ENCODE measurements at places on chromosomes 5 and 9.

- ATAC-seq, result no peak
These were observed at the start of gene PCDHA7 for GRCh38 chr5:140833993-140834392. PCDHA7 (plus strand) TSS chr5:140834269; CDS start chr5:140834384, 115 bp downstream.

DNA sequence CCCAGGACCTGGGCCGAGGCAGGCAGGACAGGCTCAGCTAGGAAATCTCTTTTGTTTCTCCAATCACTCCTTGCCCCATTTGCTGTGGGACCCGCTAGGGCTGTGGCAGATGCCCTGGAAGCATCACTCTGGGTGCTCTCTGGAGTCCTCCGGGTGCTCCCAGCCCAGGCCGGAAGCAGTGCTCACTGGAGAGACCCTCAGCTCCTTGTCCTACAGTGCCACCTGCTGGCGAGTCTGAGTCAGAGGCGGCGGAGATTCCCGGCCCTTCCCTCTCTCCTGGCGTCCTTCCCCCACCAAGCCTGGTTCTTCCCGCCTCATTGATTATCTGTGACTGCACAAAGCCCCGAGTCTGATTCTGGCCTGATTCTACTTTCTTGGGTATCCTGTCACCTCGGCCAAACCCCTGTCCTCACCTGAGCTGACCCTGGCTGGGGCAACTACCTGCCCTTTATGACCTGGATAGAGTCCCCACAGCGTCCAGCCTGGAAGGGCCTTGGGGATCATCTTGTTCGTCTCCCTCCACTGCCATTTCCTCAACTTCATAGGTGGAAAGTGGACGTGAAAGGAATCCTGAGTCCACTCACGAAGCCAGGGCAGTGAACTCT is 7.3 kb upstream of the BARHL1 start:
- peak; percentile 98 for ATAC-seq

DNA sequence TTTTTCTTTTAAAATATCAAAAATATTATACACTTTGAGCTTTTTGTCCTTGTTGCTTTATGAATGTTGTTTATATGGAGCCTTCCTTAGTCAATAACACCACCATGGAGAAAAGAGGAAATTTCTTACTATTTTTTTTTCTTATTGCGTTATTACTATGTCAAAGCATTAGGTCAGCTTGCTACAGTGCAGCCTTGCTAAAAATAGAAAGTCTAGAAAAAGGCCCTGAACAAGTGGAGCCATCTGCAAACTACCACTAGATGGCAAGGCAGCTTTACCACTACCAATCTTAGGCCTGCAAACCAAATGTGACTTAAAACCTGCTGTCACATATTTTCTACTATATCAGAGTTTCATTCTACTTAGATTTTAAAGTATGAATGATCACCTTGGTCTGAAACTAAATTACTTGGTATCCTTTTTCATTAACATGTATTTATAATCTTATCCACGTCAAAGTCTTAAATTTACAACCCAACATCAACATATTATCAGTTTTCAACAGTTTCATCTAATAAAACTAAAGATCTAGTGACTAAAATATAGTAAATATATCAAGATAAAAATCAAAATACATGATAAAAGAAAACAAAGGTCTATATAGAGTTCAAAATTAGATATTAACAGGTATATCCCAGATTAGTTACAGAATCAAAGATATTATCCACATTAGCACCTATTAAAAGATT is 113.1 kb upstream of the ACOT12 start:
- peak; percentile 100 for ATAC-seq

DNA sequence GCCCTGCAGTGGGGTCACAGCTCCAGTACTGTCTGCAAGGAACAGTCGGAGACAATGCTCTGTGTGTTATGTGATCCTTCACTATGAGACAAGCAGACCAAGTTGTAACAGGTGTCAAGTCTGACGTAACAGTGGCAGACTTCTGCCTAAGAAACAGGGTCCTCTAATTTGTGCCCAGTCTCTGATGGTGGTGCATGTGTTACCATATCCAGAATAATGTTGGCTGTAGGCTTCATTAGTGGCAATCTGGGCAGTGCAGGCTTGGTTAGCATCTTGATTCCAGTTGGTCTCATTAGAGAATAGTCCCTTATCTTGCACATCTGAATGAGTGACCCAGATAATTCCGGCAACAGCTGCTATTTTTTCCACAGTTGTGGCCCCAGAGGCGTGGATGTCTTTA is 33.8 kb downstream of the ZNF131 start:
- no peak for ATAC-seq

GRCh38 chr9:101860920-101861319 is 122.5 kb upstream of the GRIN3A start:
- no peak for ATAC-seq

GRCh38 chr5:28737682-28738081 is 1699.3 kb upstream of the CDH9 start:
- no peak for ATAC-seq

DNA sequence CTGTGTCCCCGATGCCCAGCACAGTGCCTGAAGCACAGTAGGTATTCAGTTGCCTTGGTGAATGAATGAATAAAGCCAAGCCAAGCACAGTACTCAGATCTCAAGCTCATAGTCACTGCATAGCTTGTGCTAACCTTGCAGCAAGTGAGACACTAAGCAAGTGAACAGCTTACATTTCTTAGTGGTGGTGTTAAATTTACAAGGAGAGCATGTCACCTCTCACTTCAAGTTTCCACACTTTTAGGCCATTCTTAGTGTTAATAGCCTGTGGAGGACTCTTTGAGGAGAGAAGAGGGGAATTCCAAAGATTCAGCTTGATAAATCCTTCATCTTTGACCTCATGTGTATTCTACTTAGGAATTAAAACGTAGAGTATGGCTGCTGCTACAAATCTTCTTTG is 104.7 kb downstream of the C9orf152 start:
- no peak for ATAC-seq

GRCh38 chr9:136257381-136258298 is 12.0 kb upstream of the QSOX2 start:
- ATAC-seq, result no peak

DNA sequence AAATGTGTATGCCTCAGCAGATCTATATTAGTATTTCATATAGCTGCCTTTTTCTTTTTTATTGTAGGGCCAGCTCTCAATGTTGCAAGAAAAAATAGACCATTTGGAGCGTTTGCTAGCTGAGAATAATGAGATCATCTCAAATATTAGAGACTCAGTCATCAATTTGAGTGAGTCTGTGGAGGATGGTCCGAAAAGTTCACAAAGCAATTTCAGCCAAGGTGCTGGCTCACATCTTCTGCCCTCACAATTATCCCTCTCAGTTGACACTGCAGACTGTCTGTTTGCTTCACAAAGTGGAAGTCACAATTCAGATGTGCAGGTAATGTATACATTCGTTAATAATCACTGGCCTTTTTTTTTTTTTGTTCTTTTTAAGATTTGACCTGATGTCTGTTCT is 23.7 kb downstream of the MAN2A1 start:
- no peak for ATAC-seq

- no peak for ATAC-seq
These were observed 24.0 kb upstream of the GRHPR start for GRCh38 chr9:37398464-37399025.

GRCh38 chr9:108083796-108084352 is 594.3 kb upstream of the KLF4 start:
- no peak for ATAC-seq

- no peak for ATAC-seq
These were observed 17.0 kb downstream of the SLC31A1 start for GRCh38 chr9:113238202-113238858.

GRCh38 chr9:36053971-36054370 is 17.3 kb downstream of the RECK start:
- peak; percentile 54 for ATAC-seq

DNA sequence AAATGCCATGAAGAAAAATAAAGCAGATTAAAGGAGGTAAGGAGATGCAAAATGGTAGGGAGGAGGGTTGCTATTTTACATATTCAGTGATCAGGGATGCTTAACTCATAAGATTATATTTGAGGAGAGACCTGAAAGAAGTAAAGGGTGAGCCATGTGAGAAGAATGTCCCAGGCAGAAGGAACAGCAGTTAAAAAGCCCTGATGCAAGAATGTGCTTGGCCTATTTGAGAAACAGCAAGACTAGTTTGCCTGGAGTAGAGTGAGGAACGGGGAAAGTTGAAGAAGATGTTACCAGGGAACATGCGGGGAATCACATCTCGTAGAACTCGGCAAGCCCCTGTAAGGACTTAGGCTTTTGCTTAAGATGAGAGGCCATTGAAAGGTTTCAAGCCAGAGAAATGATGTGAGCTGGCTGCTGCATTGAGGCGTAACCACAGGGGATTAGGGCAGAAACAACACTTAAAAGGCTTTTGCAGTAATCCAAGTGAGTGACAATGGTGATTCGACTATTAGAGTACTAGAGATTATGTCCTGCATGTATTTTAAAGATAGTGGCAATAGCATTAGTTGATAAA is 198.7 kb downstream of the VPS13A start:
- ATAC-seq, result no peak

- no peak for ATAC-seq
These were observed 23.5 kb upstream of the ATG10 start for GRCh38 chr5:81948349-81948748.

DNA sequence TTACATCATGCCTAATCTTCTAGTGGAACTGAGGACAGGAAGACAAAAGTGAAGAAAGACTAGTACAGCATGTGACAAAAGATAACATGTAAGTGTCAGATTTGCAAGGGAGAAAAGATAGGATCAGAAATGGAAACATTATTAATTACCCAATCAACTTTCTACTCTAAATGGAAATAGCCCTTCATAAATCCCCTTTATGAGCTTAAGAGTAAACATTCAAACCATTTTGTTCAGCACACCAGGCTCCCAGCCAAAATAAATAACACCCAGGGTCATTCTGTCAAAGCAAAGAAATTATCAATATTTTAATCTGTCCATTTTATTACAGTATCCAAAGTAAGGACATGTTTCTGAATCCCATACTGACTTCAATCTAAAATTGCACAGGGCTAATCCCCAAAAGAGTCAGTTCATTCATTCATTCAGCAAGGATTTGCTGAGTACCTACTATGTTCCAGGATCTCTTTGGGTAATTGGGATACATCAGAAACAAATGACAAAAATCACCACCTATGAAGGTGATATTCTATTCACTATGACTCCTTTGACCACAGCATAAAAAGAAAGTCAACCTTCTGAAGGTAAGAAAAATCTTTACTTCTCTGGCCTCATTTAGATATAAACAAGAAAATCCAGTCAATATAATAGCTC is 5.3 kb downstream of the PRELID2 start:
- ATAC-seq, result no peak

DNA sequence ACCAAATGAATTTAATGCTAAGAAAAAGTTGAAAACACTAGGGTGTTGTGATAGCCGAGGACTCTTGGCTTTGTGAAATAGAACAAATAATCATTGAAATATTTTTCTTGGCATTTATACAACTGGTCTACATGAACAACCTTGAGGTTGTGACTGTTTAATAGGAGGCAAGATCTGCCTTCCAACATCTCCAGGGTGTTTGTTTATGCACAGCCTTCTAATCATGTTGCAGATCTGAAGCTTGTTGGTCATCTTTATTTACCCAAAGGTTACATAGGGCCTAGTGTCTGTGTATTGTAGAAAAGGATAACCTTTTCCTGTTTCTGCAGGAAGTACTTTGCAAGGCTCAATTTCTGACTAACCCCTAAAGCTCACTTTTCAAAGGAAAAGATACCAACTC is 65.2 kb upstream of the RANBP3L start:
- no peak for ATAC-seq

GRCh38 chr5:179132586-179133355 is 72.6 kb downstream of the ZNF354C start:
- ATAC-seq, result no peak

GRCh38 chr9:16625811-16626210 is 244.7 kb downstream of the BNC2 start:
- peak; percentile 12 for ATAC-seq

GRCh38 chr5:5886812-5887486 is 464.5 kb downstream of the ICE1 start:
- ATAC-seq, result no peak

DNA sequence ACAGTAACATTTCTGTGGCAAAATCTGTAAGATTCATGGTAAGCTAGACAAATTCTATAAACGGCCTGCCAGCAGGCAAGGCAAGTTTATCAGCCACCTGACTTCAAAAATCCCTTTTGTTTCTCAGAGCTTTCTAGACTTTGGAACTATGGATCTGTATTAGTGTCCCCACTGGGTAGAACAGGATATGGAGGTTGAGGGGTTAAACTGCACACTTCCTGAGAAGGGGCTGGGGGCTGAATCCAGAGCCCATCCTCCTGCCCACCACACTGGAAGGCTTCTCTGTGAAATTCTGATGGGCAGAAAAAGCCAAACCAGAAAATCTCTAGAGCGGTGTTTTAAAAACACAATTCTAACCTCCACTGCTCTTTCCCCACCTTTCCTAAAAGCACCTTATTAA is 128.7 kb downstream of the ENTREP1 start:
- ATAC-seq, result no peak

DNA sequence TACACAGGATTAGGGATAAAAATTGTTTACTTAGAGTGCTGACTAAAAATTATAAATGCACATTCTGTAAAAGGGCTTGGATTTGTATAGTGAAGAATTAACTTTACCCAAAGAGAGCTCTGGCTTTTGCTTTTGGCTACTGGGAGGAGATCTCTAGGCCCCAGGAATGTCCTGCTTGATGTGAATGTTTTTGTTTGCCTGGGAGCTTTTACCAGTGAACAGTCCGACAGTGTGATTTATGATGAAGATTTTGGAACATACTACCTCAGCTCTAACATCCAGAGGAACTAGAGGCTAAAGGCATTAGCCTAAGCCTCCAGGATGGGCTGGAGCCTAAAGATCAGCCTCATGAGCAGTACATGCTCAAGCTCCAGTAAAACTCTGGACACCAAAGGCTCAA is 103.7 kb upstream of the RFX3 start:
- no peak for ATAC-seq

GRCh38 chr9:105236261-105236660 is 8.2 kb upstream of the SLC44A1 start:
- ATAC-seq, result no peak

- ATAC-seq, result no peak
These were observed 101.0 kb downstream of the ZNF608 start for GRCh38 chr5:124645396-124645795.

- ATAC-seq, result no peak
These were observed 11.7 kb downstream of the CER1 start for GRCh38 chr9:14710804-14711203.

GRCh38 chr5:132026516-132027008 is 15.1 kb upstream of the ACSL6 start:
- ATAC-seq, result no peak

Data from SK-N-SH treated with all-trans-retinoic acid at 6 μM for 48 hours (cell line).